ENCODE measurements at places on chromosomes 13 and 19. TPM values are rescaled to one million over a fixed set of nuclear protein-coding genes. Genes with fewer than 3 reads are reported as not detected.

The LGALS7 gene
- not detected for total RNA-seq

The NLRP11 gene
- not detected for total RNA-seq

DNA sequence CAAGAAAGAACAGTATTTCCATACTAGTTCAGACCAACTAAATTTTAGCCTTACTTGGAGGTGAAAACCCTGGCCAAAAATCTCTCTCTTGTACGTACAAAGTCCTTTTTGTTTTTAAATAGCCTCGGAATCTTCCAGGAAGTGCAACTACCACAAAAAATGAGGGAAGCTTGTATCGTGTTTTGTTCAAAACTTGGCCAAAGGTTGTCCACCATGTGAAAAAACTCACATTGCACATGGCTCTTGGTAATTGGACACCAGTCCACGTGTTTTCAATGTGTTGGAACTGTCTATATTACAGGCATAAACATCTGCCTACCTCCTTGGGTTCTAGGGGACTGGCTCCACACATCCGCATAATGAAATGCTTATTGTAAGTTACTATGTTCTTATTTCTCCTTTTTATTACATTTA, 15.2 kb upstream of the STRN4 start:
- no peak for DNase-seq
- H3K36me3 ChIP-seq: peaks cover 2% of the 10 kb centered on the region
- H3K27ac ChIP-seq: no peak overlapping the region
- H3K4me1 ChIP-seq: no peaks in the 10 kb centered on the region

The LGALS7B gene
- total RNA-seq: not detected

The EBI3 gene
- not detected for total RNA-seq

All from ascending aorta (tissue), 2 donors.